ENCODE measurements at places on chromosomes 1 and 21.

DNA sequence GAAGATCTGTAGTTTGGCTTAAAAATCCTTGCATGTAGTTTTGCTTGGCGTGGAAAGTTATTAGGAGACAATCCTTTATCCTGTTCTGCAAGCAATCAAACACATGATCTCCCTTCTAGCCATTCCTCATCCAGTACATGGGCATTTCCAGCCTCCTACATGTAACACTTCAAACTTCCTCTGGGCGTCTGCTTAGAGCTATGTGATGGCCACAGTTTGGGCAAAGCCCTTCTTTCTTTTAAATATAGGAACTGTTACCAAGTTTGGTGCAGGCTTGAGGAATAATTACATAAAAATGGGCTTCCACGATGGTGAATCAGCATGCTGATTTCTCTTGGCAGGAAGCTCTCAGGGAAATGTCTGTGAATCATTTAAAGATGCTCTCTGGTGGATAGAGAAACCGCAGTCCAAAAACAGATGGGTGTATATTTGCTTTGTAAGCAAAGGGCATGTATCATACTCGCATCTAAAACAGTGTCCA is 176.9 kb upstream of the FMN2 start:
- H3K27ac ChIP-seq: no peak overlapping the region
- no peaks in the 10 kb centered on the region for H3K36me3 ChIP-seq
- no peak for DNase-seq
- peaks cover 7% of the 10 kb centered on the region for H3K4me1 ChIP-seq

- H3K27ac ChIP-seq: no peak overlapping the region
- peaks cover 3% of the 10 kb centered on the region for H3K36me3 ChIP-seq
- peaks cover 14% of the 10 kb centered on the region for H3K4me1 ChIP-seq
- H3K27me3 ChIP-seq: no peaks in the 10 kb centered on the region
- H3K4me3 ChIP-seq: no peak overlapping the region
These were observed 10.4 kb downstream of the RNF19B start for GRCh38 chr1:32954168-32954567.

DNA sequence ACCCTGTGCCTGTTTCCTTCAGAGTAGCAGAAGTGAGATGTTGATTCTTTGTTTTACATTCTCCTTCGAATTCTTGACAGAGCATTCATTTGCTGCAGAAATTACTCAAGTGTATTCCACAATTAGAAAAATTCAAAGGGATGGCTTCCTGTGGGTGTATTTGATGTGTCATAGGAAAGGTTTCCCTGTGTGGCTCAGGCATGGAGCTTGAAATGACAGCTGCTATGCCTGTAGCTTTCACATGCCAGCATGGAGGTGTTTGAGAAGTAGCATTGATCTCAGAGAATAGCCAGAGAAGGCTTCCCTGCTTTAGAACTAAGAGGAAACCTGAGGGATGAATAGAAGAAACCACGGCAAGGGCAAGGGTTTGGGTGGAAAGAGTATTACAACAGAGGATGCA is 317.2 kb upstream of the DEPDC1 start:
- no peak overlapping the region for H3K27ac ChIP-seq
- H3K4me1 ChIP-seq: no peaks in the 10 kb centered on the region
- H3K4me3 ChIP-seq: no peak overlapping the region
- no peaks in the 10 kb centered on the region for H3K27me3 ChIP-seq
- H3K36me3 ChIP-seq: no peaks in the 10 kb centered on the region

DNA sequence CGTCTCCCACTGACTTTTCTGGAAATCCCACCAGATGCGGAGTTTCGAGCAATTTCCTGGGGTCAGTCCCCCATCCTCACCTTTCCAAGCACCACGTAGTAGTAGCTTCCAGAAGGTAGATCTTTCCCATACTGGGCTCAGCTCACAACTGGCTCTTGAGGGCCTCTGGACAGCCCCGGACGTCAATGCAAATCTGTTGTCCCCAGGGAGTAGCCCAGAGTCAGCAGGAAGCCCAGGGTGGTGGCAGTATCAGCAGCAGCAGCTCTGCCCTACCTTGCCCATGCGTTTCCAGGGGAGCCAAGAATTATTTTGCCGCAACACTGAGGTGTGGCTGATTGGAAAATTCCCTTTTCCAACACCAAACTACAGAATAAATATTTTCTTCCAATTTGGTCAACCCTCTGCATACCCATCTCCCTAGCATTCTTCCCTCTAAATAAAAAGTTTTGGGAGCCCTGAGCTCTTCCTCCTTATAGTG is 70.3 kb downstream of the CD46 start:
- DNase-seq: peak; percentile 65
- no peaks in the 10 kb centered on the region for H3K27me3 ChIP-seq
- peaks cover 95% of the 10 kb centered on the region for H3K4me1 ChIP-seq
- peak overlapping the region; percentile 58 for H3K4me3 ChIP-seq
- H3K36me3 ChIP-seq: peaks cover 16% of the 10 kb centered on the region

DNA sequence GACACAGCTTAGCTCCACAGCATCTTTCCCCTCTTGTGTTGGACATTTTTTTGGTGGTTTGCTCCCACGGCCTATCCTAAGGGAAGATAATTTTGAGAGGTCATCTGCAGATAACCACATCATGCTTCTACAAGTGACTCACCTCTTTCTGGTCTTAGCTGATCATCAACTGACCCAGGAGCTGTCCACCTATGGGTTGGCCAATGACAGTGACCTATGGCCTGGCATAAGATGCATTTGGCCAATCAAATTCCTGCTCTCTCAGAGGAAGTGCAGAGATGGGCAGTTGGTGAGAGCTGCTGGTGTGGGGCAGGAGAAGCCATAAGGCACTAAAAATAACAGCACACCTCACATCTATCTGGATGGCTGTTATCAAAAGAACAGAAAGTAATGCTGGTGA is 100.0 kb upstream of the CLDN14 start:
- no peak overlapping the region for H3K27ac ChIP-seq
- H3K4me3 ChIP-seq: no peak overlapping the region
- H3K27me3 ChIP-seq: peaks cover 21% of the 10 kb centered on the region
- no peaks in the 10 kb centered on the region for H3K36me3 ChIP-seq
- DNase-seq: no peak

- H3K4me3 ChIP-seq: no peak overlapping the region
- no peaks in the 10 kb centered on the region for H3K36me3 ChIP-seq
- no peak for DNase-seq
- no peaks in the 10 kb centered on the region for H3K4me1 ChIP-seq
These were observed 61.5 kb upstream of the TIAM1 start for GRCh38 chr21:31405604-31406003.

- no peaks in the 10 kb centered on the region for H3K27me3 ChIP-seq
- H3K4me1 ChIP-seq: peaks cover 3% of the 10 kb centered on the region
- H3K4me3 ChIP-seq: no peak overlapping the region
- no peak for DNase-seq
- H3K36me3 ChIP-seq: no peaks in the 10 kb centered on the region
- no peak overlapping the region for H3K27ac ChIP-seq
These were observed 35.5 kb downstream of the MACF1 start for GRCh38 chr1:39239968-39240367.

GRCh38 chr1:15848143-15848928 is 829 bp downstream of the SPEN start:
- H3K4me1 ChIP-seq: peaks cover 76% of the 10 kb centered on the region
- no peaks in the 10 kb centered on the region for H3K27me3 ChIP-seq
- H3K4me3 ChIP-seq: peak overlapping the region; percentile 95
- DNase-seq: peak; percentile 80

DNA sequence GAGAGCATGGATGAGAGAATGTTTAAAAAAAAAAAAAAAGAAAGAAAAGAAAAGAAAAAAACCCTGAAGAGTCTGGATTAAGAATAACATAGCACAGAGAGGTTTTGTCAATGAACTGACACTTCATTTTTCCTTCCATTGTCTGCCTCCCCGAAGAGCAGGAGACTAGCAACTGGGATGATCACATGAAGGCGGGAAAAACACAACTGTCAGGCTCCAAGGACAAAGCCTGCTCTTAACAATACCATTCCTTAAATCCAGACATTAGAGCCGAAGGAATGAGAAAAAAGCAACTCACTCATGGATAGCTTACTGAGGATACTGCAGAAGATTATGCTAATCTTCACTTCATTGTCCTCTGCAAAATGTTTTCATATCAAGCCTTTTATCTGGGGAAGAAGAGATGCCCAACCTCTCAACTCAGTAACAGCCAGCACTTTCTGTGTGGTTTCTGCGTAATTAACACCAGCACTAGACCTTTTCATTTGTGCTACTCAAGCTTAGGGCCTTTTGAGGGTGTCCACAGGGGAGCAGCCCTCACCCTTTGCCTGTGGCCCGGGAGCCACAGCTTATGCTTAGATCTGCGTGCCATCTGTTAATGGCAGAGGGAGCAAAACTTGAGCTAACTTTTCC is 182.3 kb downstream of the BARHL2 start:
- H3K4me1 ChIP-seq: no peaks in the 10 kb centered on the region
- no peaks in the 10 kb centered on the region for H3K27me3 ChIP-seq
- no peak overlapping the region for H3K4me3 ChIP-seq
- no peaks in the 10 kb centered on the region for H3K36me3 ChIP-seq
- no peak for DNase-seq

DNA sequence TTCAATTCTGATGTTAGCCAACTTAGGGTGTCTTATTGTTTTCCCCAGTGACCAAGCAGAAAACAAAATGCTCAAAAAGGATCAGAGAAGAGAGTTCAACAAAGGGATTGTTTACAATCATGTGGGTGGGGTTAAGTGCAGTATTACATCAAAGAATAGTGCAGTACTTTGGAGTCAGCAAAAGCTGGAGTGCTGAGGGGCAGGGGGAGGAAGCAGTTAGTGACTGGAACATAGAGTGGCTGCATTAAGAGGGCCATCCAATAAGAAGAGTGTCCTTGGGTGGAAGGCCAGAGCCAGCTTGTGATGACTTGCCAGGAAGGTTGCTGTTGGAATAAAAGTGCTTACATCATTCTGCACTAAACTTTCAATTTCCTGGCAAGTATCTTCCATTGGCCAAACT is 175.5 kb downstream of the CYYR1 start:
- no peak for DNase-seq
- H3K27ac ChIP-seq: no peak overlapping the region
- no peak overlapping the region for H3K4me3 ChIP-seq
- no peaks in the 10 kb centered on the region for H3K36me3 ChIP-seq
- H3K4me1 ChIP-seq: no peaks in the 10 kb centered on the region

DNA sequence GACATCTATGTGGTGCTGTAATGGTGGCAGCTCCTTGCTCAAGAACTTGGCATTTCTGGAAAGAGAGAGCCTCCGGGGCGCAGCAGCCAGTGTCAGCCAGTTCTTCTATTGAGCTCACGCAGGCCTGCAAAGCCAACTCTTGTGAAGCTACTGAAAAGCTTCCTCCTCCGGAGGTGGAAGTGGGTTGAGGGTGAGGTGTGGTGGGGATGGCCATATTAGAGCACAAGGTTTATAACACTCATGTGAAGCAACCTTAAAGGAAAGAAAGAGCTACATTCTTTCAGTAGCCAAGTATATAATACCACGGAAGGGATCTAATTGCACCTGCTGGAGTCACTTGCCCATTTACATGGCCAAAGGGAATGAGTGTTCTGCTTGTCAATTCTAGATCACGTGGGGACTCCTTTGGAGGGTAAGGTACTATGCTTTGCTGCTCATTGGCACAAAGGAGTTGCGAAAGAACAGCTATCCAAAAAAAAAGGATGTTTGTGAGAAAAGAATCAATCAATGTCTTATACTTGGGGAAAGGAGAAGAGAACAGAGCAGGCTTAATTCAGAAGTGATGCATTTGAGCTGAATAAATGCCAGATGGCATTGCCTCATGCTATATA is 18.3 kb upstream of the MAP10 start:
- H3K27ac ChIP-seq: no peak overlapping the region
- H3K27me3 ChIP-seq: no peaks in the 10 kb centered on the region
- no peaks in the 10 kb centered on the region for H3K36me3 ChIP-seq
- DNase-seq: no peak
- no peaks in the 10 kb centered on the region for H3K4me1 ChIP-seq

DNA sequence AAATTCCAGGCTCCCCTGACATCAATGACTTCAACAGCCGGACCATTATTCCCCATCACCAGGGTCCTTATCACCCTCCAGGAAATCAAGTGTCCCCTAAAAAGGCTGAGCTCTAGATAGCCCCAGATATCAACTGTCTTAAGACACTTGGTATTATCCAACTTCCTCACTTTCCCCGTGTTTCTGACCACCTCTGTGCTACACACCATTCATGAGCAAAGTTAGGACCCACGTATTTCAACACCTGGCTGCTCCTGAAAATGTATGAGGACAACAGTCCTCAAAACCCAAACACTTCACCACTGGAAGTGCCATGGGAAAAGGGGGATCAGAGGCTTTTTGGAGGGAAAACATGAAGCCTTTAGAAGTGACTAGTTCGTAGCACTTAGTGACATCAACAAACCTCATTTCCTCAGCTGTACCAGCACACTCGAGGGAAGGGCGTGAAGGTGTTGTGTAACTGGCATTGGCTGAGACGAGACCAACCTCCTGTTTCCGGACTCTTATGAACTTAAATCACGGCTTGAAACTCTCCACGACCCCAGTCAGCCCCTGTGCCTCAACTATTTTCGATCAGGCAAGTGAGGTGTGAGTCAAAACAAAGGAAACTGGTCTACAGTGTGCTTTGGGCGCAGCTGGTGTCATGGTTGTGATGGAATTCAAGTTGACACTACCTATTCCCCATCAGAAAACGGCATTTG is 4.1 kb upstream of the CHD5 start:
- DNase-seq: no peak
- no peak overlapping the region for H3K4me3 ChIP-seq
- peaks cover 17% of the 10 kb centered on the region for H3K27me3 ChIP-seq

GRCh38 chr1:109722908-109723691 is 11.0 kb downstream of the GSTM5 start:
- H3K4me3 ChIP-seq: no peak overlapping the region
- H3K27me3 ChIP-seq: no peaks in the 10 kb centered on the region
- H3K36me3 ChIP-seq: no peaks in the 10 kb centered on the region

DNA sequence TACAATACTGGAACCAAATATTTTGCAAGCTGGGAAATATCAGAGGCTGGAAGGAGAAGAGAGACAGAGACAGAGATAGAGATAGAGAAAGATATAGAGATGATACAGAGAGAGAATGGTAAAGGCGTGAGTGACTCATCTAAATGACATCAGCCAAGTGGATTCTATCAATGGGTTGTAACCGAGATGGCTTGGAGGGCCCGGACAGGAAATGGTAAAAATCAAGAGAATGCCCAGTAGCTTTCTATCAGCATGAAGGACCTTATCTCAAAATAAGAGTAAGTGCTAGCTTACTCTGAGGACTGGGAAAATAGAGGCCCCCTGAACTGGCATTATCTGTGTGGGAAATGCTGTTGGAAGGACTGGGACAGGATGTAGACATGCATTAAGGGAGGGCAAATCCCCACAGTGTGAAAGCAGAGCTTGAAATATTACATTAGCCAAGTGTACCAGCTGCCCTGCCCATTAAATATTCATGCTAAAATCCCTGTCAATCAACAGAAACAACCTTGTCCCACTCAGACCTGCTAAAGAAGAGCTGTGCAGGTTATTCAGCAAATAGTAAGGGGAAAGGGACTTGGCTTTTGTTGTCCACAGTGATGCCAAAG is 76.6 kb upstream of the ZNF644 start:
- H3K4me3 ChIP-seq: no peak overlapping the region
- no peaks in the 10 kb centered on the region for H3K4me1 ChIP-seq
- DNase-seq: no peak
- H3K36me3 ChIP-seq: no peaks in the 10 kb centered on the region
- no peaks in the 10 kb centered on the region for H3K27me3 ChIP-seq

DNA sequence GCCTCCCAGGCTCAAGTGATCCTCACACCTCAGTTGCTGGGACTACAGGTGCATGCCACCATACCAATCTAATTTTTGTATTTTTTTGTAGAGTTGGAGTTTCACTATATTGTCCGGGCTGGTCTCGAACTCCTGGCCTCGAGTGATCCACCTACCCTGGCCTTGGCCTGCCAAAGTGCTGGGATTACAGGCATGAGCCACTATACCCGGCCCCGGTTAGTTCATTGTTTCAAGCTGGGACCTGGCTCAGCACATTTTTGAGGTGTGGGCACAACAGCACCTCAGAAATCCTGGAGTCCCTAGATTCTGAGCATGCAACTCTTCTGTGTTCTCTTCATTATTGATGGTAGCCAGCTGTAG is 21.3 kb downstream of the SH2D2A start:
- H3K4me1 ChIP-seq: no peaks in the 10 kb centered on the region
- H3K27ac ChIP-seq: no peak overlapping the region
- peak; percentile 59 for DNase-seq
- no peaks in the 10 kb centered on the region for H3K27me3 ChIP-seq

All from suprapubic skin (tissue), 4 donors.